AG09319 (cell line): ENCODE measurements at places on chromosomes 5 and 9.

DNA sequence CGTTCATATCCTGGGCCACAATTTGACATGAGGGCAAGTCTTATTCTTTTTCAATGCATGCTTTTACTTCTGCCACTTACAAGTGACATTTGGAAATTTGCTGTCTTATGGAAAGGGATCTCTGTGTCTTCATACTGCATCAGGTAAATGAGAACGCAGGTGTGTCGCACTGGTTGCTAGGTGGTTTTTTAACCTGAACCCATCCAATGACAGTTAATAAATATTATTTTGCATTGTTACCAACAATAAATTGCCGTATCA lies 1.1 kb downstream of the ADAMTS16 start:
- no peak for DNase-seq

DNA sequence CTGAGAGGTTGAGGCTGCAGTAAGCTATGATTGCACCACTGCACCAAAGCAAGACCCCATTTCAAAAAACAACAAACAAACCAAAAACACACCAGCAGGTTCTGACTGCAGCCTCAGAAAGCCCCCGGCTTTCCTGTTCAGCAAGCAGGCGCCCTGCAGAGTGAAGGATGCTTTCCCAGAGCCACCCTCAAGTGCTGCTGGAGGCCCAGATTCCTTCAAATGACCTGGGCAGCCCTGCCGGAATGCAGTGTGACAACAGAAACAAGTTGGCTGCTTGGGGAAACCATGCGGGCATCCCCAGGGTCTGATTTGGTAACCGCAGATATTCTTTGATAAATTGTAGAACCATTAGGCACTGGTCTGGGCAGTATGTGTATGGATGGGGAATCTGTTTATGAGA lies 35.7 kb upstream of the GNE start:
- DNase-seq: no peak

DNA sequence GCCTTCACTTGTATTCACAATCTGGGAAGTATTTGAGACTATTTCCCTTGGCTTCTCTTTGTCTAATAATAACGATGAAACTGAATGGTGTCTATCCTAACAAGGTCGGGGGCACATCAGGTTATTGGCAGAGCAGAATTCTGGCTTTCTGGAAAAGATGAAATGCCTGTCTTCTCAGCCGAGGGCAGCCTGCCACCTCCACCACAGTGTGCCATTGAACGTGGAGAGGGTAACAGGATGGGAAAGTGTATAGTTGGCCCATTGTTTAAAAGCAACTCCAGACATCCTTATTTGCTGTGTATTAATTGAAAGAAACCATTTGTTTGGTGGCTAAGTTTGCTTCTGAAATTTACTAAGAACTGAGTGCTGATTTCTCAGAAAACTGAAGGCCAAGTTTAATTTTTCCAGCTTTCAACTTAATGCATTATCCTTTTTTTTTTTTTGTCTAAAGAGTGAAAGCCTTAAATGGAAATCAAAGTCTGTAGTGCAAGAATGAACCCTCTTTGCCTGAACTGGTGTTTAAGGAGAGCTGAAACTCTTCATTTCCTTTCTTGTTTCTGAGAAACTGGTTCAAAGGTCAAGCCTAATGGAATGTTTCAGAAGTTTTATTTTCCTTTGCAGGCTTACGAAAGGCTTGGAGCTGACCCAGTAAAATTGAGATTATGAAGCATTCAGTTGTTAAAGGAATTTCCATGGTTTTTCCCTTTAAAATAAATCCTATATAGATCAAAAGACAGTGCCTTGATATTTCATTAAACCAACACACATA lies 563.7 kb upstream of the DAP start:
- no peak for DNase-seq

DNA sequence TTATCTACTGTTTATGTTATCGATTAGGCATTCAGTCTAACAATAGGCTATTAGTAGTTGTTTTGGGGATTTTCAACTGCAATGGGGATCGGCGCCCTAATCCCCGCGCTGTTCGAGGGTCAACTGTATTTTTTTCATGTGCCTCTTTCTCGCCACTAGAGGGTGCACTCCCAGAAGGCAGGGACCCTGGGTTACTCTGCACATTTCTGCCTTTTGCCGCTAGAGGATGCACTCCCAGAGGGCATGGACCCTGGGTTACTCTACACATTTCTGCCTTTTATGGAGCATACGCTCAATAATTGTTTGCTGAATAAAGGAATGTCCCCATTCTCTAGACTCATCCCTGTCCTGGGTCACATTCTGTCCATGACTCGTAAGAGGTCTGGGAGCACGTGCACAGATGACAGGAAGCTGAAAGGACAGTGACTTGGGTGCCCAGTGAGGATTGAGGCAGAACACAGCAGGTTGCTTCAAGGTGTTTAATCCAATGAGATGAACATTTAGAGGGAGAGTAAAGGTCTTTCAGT lies 27.9 kb upstream of the RECK start:
- DNase-seq: peak; percentile 48

GRCh38 chr5:31682025-31682424 lies 43.1 kb downstream of the PDZD2 start:
- no peak for DNase-seq

DNA sequence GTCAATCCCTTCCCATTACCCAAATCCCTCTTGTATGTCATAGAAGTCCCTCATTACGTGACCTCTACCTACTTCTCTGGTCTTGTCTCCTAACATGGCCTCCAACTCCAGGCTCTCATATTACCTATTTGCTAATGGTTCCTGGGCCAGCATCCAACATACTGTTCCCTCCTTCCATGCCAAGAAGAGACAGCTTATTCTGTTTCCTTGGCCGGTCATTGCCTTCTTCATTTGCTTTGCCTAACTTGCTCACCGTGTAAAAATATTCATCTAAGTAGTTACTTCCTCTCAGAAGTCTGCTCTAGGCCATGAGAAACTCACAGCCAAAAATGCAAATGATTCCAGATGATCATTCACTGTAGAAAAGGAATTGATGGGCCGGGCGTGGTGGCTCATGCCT lies 8.9 kb upstream of the IL6ST start:
- no peak for DNase-seq

DNA sequence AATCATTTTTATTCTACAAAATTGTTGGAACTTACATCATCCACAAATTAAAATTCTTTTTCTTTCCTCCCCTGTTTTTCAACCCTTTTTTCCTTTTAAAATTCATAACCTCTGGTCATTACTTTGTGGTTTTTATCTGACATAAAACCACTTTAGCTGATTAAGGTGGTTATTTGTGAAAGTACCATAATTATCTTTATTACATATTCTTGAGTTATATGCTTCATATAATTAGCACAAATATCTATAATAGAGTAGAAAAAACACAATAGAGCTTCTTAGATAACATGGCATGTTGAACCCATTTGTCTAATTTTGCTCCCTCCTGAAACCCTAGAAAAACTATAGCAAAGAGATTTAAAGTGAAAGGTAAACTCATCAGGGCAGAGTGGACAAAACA lies 22.9 kb upstream of the PPIC start:
- no peak for DNase-seq

GRCh38 chr9:4769321-4770080 lies 23.2 kb upstream of the RCL1 start:
- no peak for DNase-seq

DNA sequence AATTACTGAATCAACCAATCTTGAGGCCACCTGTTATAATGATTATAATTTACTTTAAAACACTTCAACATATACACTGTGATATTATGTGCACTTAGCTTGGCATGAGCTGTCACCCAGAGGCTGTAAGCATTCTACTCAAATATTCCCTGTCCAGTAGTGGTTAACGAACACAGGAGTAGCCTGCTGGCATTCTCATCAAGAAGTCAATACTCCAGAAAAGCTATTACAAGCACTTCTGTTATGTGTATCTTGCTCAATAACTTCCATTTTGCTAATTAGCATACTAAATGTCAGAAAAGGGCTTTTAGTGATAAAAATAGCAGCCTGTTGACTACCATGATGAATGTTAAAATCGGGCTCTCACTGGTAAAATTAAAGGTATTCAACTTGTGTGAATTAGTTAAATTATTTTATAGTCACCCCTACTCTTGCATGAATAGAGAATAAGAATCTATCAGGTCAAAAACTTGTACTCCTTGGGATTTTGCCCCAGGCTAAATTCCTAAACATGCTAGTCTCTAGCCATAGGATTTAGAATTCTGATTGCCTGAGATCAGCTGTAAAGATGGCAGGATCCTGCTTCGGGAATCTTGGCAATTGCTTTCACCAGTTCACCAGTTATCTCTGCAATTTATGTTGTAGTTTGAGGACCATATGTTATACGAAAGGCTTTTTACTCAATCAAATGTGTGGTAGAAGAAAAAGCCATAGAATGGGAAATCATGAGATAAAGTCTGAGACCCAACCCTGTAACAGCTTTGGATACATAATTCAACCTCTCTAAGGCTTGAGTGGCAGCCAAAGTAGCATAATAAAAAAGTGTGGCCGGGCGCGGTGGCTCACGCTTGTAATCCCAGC lies 43.4 kb upstream of the PAM start:
- no peak for DNase-seq

GRCh38 chr9:20331095-20331685 lies 291.1 kb downstream of the MLLT3 start:
- DNase-seq: no peak

GRCh38 chr5:110441035-110441434 lies 285.4 kb downstream of the TMEM232 start:
- DNase-seq: peak; percentile 2

GRCh38 chr9:92725766-92726165 lies 38.9 kb downstream of the BICD2 start:
- DNase-seq: no peak

- DNase-seq: no peak
Measured at GRCh38 chr9:5455181-5455580, 4.8 kb downstream of the CD274 start.

GRCh38 chr5:21818370-21818720 lies 1034.8 kb downstream of the CDH12 start:
- no peak for DNase-seq

GRCh38 chr9:73344060-73344459 lies 192.4 kb downstream of the ANXA1 start:
- DNase-seq: no peak

DNA sequence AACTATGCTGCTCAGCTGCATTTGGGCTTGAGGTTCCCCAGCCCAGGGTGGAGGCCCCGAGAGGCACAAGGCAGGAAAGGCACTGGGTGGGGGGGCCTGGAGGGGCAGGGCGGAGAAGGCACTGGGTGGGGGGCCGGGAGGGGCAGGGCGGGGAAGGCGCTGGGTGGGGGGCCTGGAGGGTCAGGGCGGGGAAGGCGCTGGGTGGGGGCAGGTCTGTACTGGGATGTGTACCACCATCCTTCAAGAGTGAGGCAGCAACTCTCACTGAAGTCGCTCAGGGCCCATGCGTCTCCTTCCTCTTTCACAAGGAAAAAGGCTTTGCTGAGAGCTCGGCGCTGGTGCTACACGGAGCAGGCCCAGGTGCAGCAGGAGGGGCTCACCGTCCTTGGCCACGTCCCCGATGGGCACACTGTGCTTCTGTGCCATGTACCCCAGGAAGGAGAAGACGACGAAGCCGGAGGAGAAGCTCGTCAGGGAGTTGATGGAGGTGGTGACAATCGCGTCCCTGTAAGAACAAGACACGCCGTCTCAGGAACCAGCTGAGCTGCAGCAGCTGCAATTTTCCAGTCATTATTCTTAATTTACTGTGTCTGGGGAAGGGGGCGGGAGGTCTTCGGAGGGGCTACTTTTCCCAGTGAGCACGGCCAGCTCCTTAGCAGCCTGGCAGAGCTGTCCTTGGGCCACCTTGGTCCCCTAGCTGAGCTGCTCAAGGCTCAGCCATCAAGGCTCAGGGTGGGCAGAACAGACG lies 30.8 kb downstream of the SLC6A3 start:
- DNase-seq: no peak

- DNase-seq: no peak
Measured at GRCh38 chr9:125524583-125525355, 182.2 kb downstream of the MAPKAP1 start.

DNA sequence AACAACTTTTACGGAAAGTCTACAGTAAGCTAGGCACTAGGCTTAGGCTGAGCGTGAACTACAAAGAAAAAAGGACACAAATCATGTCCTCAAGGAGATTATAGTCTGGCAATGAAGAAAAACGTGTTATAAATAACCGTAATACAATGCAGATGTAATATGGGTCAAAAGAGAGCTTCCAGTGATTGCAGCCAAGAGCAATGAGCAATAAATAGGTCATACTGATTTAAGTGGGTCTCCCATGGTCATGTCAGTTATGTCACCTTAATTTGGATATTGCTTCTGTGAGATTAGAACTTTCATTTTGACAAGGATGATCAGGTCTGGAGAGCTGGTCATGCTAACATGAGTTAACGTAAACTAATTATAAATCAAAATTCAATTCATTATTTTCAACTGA lies 158.6 kb upstream of the GNA14 start:
- DNase-seq: no peak

DNA sequence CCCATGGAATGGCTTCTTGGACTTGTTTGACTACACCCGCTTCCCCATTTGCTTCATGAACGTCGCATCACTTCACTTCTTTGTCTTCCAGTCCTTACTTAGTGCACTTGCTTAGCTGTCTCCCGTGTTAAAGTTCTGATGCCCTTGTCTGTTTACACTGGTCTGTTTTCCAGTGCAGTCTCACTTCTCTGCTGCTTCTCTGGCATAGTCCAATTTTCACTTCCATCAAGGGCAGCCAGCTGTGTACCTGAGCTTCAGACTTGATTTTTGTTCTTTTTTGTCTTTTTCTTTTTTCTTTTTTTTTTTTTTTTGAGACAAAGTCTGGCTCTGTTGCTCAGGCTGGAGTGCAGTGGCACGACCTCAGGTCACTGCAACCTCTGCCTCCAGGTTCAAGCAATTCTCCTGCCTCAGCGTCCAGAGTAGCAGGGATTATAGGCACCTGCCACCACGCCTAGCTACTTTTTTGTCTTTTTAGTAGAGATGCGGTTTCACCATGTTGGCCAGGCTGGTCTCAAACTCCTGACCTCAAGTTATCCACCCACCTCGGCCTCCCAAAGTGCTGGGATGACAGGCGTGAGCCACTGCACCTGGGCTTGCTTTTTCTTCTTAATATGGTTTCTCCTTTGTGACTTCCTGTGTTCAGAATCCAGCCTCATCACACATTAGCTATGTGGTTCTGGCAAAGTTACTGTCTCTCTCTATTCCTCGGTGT lies 75.4 kb downstream of the LRRC70 start:
- DNase-seq: no peak

- no peak for DNase-seq
Measured at GRCh38 chr5:84729326-84729725, 344.6 kb upstream of the EDIL3 start.

DNA sequence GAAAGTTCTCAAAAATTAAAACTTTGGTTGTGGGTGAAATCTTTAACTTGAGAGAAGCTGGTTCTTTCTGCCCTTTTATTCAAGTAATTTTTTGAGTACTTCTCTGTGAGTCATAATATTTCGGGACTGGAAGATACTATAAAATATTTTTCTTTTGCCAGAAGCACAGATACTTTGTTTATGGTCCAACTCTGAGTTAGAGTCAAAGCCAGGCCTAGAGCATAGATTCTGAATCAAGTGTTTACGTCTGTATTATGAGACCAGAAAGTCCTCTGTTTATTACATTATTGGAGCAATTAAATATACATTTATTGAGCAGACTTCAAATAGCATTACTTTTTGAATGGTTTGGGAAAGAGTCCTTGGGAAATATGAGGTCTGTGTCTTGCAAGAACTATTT lies 187.9 kb downstream of the FER start:
- DNase-seq: no peak
